ENCODE measurements at places on chromosomes 2 and 18. TPM values are rescaled to one million over a fixed set of nuclear protein-coding genes. Genes with fewer than 3 reads are reported as not detected.

Gene REG3A
- total RNA-seq = not detected

Gene ABCB6
- total RNA-seq = 15.6 TPM

Gene DLX2
- total RNA-seq = not detected

Gene IL37
- not detected for total RNA-seq

Gene FER1L5
- not detected for total RNA-seq

Gene FAM237A
- not detected for total RNA-seq

Gene ZBTB7C
- not detected for total RNA-seq

Gene COLEC12
- total RNA-seq = 1.7 TPM

All from mammary microvascular endothelial cell (primary cell).